Posterior vena cava (tissue), 2 donors: ENCODE measurements at places on chromosomes 16 and 17. TPM values are rescaled to one million over a fixed set of nuclear protein-coding genes. Genes with fewer than 3 reads are reported as not detected.

GRCh38 chr16:58853854-58854791, 120.0 kb upstream of the GOT2 start:
- DNase-seq: no peak

DNA sequence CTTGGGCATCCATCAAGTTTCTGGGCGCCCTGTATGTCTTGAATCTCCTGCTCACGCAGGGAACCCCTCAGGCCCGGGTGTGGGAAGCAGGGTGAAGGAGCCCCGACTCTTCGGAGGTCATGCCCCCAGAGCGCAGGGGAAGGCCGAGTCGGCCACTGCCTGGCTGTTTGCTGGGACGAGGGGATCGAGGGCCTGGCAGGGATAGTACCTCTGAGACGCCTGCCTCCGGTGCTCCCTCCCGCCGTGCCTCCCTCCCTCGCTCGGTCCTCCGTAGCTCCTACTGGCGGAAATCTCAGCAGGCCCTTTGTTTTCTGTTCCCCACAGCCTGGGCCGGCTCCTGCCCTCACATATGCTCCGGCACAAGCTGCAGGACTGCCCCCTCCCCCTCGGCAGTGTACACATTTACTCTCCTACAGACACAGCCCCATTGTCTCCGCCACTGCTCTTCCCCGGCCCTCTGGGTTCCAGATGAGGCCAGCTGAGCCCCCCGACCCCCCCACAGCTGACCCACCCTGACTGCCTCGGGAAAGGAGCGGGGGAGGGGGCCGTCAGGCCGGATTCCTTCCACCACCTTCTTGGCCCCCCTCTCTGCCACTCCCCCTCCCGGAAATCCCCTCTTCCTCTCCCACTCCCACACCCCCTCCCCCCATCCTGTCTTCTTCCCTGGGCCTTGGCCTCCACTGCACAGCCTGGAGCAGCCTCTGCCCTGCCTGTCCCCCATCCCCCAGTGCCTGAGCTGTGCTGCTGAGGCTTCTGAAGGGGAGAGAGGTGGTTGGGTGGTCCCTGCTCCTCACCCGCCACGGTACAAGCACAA, 1.4 kb downstream of the TRAF4 start:
- peak; percentile 84 for DNase-seq

- peak; percentile 78 for DNase-seq
Measured at GRCh38 chr16:24858219-24859041, 12.7 kb downstream of the SLC5A11 start.

DNA sequence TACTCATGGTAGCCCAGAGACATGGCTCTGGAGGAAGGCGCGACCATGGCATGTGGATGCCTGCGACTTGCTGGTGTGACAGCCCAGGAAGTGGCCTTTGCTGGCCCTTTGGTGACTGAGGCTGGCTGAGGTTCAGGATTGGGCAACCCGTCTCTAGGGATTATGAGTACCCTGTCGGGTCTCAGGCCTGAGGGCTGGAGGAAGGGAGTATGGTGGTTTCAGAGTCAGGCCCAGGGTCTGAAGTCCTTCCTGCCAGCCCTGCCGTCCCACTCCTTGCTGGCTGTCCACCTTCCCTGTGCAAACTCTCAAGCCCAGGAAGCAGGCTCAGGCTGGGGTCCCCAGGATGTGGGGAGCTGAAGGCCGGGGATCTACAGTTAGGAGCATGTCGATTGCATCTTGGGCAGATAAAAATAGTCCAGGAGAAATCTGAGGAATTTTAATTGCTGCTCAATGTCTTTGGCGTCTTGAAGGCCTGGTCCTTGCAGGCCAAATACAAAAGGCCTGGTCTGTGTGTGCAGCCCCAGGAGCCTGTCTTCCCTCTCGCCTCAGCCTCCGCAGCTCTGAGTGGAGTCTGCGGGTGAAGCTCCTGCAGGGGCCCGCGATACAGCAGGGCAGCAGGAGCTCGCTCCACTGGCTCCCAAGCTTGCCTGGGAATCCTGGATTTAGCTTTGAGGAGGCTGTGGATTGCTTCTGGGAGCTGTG, 52.5 kb downstream of the NKD1 start:
- DNase-seq: no peak

DNA sequence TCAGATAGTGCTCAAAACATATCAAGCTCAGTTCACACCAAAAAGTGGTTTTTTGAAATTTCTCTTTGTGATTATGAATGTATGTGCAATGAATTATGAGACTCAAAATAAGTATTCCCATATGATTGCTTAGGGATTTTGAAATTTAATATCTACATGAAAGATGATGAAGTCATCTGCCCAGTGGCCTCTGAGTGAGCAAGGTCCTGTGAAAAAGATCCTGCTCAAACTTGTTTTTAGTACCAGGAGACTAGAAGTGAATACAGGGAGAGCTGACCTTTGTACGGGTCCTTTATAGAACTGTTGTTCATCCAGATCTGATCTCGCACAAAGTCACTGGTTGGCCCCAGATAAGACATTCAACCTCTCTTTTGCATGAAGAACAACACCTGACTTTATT, 151.9 kb upstream of the MAF start:
- no peak for DNase-seq

DNA sequence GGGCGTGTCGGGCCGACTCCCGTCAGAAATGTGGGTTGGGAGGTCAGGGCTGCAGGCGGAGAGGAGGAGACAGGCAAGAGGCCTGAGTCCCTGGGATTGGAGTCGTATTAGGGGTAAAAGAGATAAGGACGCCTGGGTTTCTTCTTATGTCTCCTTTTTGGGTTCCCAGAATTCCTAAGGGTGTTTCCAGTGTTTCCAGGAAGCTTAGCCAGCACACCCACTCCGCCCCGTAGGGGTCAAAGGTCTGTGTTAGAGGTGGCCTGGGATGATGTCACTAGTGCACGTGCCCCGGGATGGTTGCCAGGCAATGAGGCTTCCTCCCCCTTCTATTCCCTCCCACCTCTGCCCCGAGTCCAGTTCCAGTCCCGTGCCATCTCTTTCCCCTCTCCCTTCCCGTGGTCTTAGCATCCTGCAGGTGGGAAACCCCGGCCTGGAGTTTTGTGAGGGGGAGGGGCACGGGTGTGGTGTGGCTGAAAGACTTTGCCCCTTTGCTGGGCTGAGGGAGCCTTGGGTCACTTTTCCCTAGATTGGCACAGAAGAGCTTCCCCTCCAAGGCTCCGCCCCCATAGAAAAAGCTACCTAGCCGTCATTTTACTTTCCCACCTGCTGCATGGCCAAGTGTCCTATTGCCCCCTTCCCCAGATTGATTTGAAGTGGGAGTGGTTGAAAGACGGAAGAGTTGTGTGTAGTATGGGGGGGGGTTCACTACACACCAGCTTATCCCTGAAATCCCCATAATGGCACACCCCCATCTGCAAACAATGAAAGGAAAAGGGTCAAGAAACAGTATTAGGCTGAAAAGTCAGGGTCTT, 2.8 kb downstream of the KDM6B start:
- peak; percentile 98 for DNase-seq

DNA sequence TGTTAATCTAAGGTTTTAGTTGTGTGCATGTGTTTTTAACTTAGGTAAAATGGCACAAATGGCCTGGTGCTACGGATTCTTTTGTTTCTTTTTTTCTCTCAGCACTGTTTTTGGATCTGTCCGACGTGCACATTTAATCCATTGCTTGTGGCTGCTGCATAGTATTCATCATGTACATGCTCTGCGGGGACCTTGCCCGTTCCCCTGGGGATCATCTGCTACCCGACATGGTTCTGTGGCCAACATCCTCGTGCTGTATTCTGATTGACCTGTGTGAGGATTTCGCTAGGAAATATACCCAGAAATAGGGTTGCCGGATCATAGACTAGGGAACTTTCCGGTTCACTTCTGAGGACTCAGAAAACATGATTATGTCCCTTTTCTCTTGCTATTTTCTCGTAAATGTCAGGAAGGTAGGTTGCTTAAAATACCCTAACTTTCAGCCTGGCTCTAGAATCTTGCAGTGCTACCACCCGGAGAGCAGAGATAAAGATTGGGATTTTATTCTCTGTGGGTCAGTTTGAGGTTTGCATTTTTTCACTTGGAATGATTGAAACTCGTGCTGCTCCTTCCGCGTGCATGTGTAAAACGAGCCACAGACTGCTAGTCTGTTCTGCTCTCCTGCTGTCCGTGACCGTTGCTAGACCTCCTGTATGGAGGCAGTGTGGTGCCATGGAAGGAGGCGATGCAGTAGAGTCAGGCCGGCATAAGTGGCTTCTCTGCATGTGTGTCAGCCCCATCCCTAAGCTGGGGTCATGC, 42.9 kb downstream of the LDHD start:
- DNase-seq: no peak

DNA sequence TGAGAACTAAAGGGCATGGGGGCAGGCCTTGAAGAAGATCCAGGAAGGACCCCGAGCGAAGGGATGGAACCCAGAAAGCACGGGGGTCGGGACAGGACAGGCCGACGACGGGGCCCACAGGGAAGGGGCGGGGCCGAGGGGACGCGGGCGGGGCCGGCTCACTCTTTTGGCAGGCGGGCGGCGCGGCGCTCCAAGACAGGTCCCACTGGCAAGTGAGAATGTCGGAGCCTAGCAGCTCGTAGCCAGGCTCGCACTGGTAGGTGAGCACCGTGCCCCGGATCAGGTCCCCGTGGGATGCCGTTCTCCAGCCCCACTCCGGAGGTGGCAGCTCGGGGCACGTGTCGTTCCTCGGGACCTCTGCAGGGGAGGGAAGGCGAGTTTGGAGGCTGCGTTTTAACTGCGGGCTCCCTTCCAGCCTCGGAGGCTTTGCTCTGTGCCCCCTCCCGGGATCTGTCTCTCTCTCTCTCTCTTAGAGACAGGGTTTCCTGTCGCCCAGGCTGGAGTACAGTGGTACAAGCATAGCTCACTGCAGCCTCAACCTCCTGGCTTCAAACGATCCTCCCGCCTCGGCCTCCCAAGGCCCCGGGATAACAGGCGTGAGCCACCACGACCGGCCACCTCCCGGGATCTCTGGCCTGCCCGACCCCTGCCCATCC, 13.7 kb upstream of the CDIPT start:
- no peak for DNase-seq

GRCh38 chr16:86353148-86353547, 157.2 kb upstream of the FOXF1 start:
- DNase-seq: no peak

TP53TG3D gene
- not detected for total RNA-seq

DNA sequence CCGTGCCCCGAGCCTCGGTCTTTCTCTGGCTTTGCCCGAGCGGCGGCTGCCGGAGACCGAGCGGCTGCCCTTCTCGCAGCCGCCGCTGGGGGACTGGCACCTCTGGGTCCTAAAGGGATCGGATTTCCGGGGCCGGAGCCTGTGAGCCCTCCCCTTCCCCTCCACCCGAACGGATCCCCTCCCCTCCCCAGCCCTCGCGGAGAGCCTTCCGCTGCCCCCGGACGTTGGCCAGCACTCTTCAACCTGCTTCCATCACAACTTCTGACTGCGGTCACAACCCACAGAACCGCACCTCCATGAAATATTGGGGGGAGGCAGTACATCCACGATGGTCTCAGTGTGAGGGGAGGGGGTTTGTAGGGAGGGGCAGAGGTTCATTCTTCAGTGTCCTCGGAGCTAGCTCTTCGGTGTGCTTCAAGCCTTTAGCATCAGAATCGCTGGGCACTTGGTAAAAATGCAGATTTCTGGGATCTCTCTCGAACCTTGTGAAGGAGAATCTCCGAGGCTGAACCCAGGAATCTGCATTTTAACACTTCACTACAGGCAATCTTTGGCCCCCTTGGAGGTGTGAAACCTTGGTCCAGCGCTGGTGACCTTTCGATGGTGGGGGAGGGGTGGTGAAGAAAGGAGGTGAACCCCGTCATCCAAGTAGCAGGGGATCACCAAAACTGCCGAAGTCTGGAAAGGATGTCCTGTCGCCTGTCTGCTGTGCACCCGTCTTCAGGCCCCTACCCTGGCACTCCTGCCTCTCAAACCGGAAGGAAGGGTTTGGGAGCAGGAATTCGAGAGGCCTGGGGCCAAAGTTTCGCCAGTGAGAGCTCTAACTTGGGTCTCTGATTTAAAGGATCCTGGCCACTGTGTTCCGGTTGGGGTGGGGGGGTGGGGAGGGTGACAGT, 812 bp upstream of the PPP1R9B start:
- peak; percentile 97 for DNase-seq

DNA sequence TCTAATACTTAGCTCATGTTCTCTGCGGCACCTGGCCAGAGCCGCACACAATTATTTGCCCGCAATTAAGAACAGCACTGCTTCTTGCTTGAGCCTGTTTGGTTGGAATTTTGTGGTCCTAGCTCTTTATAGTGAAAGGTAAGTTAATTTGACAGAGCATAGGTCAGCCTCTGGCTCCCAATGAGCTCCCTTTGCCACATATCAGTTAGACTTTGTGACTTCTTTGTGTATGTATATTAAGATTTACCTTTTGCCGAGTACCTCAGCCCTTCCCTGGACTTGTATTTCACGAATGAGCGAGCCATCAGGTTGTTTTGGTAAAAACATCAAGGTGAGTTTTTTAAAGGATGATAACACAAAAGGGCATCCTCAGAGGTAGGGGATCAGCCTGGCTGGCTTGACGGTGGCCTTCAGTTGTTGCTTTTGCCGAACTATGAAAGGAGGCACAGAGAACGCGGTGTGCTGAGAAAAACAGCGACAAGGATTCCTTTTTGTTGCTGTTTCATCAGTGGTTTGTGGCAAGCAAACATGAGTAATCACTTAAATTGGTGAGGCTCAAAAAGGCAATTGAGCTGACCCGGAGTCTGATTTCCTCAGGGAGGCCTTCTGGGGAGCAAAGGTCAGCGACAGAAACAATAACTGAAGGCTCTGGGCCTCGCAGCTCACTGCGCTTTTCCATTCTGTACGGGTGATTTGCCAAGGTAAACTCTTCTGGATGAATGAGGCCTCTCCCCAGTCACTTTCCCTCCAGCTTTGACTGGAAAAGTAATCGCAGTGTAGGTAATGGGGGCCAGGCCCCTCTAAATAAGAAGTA, 163.6 kb downstream of the HS3ST3A1 start:
- DNase-seq: no peak

DNA sequence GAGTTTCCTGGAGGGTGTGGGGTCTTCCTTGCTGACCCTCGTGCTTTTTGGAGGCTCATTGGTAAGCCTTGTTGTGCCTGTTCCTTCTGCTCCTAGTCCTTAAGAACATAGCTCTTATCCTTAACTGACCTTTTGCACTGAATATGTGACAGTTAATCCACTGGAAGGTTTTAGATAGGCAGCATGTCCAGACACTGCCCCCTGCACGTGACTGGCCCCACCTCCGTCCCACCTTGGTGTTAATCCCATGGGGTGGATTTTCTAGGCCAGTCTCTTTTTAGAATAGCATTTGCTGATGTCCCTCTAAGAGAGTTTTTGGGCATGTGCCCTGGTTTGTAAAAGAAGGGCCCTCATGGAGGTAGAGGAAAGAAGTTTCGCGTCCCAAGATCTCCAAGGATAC, 58.3 kb downstream of the RBFOX1 start:
- DNase-seq: no peak

ALOX15 gene
- total RNA-seq: not detected

- no peak for DNase-seq
Measured at GRCh38 chr16:58249388-58249779, 45.4 kb downstream of the PRSS54 start.

C17orf113 gene
- total RNA-seq: 0.93 TPM

DNA sequence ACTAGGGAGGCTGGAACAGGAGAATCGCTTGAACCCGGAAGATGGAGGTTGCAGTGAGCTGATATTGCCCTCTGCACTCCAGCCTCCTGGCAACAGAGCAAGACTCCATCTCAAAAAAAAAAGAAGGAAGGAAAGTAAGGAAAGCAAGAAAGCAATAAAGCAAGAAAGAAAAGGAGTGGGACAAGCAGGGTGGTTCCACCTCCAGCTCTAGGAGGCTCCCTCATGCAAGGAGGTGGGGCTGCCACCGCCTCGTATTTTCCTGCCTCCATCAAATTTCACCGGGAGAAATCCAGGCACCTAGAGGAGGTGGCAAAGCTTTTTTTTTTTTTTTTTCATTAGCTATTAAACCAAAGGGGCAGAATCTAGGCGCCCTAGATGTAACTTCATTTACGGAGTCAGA, 1.0 kb downstream of the CYB561 start:
- DNase-seq: no peak

GRCh38 chr17:30570596-30571265, 93.5 kb downstream of the GOSR1 start:
- peak; percentile 70 for DNase-seq
